Activated effector memory CD4-positive, alpha-beta T cell treated with anti-CD3 and anti-CD28 coated beads, Interleukin-2, amount 50 U/mL, for 16 hours (primary cell): ENCODE measurements at places on chromosomes 7 and 10.

DNA sequence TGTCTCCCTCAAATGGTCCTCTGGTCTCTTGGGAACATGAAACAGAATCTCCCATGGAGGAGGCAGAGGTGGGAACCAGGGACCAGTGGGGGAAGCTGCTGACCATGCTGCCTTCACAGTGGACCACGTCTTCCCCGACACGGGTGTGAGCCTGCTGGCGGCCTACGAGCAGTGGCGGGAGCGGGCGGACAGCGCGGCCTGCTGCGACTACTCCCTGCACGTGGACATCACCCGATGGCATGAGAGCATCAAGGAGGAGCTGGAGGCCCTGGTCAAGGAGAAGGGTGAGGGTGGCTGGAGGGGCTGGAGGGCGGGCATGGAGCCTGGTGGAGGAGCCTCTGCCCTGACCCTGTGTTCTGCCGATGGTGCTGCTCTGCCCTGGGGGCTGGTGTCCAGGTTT, 8.0 kb downstream of the DPYSL4 start:
- DNase-seq = no peak

GRCh38 chr10:116296291-116296721, 23.3 kb upstream of the GFRA1 start:
- DNase-seq = no peak

DNA sequence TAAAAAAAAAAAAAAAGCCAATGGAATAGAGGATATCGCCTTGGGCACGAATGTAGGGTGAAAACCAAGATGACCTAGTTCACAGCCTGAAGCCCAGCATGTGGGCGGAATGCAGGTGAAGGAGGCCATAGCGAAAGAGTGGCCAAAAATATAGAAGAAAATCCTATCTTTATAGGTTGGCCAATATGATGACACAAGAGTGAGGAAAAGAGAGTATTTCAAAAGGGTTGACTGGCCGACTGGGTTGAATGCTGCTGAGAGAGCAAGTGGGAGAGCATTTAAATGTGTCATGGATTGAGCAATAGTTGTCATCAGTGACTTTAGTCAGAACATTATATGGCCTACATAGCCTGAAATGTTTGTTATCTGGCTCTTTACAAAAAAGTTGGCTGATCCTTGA, 17.2 kb upstream of the GLI3 start:
- DNase-seq = no peak

DNA sequence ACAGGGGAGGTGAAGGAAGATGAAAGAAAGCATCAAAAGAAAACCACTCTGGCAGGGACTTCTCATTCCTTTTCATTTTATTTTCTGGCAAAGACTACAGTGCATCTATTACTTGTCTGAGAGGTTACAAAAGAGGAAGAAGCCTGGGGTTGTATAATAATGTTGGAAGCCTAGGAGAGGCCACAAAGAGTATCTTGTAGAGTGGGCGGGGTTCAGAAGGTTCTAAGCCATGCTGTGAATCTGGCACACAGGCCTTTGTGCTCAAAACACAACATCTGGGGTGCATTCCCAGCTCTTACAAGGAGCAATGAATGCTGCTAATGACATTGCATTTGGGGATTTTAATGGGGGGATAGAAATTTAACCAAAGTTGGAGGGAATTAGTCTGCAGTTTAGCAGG, 49.4 kb downstream of the MRPL32 start:
- DNase-seq = no peak

- DNase-seq = no peak
Observed at GRCh38 chr10:72186258-72186981, 29.4 kb upstream of the ANAPC16 start.

DNA sequence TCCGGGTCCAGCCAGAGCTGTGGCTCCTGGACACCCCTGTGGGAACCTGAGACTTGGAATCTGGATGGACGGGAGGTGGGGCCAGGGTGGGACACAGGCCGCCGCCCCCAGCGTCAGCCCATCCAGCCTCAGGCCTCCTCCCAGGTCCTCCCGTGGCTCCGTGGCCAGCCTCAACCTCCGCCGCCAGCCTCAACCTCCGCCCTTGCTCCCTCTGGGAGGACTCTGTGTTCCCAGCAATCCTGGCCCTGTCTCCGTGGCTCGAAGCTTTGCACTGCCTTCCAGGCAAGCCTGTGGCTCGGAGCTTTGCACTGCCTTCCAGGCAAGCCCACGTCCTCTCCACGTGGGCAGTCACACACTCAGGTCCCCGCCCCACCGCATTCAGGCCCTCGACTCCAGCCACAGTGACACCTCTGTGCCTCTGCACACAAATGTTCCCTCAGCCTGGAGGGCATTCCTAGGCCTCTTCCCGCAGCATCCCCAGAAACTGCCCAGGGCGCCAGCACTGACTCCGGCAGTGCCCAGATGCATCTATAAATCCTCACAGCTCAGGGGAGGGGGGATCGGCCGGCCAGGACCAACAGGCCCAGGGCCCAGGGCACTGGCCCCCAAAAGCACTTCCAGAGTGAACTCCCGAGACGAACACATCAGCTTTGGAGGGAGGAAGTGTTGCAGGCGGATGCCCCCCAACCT, 44.7 kb upstream of the PDGFA start:
- DNase-seq = no peak

DNA sequence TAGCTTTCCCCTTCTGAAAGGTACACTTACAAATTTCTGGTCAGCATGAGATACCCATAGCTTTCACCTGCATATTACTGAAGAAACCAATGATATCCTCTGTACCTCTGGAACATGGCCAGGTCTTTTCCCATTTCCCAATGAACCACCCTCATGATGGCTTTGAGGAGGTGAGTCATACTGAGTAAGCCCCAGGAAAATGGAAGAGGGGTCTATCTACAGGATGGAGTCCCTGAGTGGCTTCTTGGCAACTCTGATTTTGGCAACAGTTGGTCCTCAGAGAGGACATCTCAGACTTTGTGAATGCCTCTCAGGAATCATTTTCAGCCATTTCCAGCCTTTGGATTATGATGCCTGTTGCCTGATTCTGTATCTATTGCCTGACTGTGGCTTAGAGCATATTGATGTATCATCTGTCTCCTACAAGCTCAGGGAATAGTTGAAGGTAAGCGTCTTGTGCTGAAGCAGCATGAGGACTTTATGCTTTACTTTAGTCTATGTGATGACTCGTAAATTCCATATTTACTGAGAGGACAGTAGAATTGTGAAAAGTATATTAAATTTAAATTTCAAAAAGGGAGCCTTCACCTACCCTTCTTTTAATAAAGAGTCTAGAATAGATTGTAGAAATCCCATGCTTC, 84.7 kb upstream of the DKK1 start:
- no peak for DNase-seq

GRCh38 chr7:70520611-70521010, 611.3 kb upstream of the GALNT17 start:
- no peak for DNase-seq

- peak; percentile 48 for DNase-seq
Observed at GRCh38 chr10:49175587-49176309, 12.4 kb downstream of the TMEM273 start.

GRCh38 chr7:18703685-18704084, 208.1 kb downstream of the HDAC9 start:
- no peak for DNase-seq

DNA sequence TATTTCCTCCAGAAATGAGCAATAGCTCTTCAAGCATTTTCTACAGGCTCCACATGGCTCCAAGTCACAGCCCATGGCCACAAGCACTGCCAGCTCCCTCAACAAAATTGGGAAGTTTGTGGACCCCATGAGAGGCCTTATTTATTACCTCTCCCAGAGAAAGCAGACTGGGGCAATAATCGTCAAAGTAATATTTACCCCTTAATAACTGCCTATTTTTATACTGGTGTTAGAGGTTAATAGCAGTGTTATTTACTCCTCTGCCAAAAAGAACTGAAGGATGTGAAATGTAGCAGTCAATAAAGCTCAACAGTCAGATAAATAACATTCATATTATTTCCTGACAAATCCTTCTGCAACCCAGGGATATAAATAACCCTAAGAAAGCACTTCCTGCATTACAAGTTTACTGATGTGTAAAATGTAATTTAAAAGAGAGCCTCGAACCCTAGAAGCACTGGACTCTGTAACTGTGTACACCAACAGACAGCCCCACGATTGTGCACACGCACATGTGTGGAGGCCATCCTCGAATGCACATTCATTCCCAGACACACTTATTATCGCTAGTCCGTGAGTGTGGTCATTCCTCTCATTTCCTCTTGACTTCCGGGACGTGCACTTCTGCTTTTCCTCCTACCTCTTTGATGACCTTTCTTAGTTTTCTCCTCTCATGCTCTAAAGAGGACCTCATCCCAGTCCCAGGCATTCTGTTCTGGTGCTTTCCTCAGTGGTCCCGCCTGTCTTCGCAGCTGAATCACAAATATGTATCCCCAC, 157.4 kb downstream of the EVX1 start:
- DNase-seq = no peak

DNA sequence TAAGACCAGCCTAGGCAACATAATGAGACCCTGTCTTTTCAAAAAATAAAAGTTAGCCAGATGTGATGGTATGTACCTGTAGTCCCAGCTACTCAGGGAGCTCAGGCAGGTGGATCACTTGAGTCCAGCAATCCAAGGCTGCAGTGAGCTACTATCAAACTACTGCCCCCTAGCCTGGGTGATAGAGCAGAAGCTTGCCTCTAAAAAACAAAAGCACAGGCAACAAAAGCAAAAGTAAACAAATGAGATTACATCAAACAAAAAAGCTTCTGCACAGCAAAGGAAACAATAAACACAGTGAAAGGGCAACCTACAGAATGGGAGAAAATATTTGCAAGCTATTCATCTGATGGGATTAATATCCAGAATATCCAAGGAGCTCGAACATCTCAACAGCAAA, 65.4 kb downstream of the FANK1 start:
- no peak for DNase-seq

DNA sequence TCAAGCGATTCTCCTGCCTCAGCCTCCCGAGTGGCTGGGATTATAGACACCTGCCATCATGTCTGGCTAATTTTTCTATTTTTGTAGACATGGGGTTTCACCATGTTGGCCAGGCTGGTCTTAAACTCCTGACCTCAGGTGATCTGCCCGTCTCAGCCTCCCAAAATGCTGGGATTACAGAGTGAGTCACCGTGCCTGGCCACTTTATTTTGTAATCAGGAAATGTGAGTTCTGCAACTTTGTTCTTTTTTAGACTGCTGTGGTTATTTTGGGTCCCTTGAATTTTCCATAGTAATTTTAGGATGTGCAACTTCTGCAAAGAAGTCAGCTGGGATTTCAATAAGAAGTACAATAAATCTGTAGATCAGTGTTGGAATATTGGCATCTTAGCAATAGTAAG, 96.8 kb downstream of the CYTH3 start:
- no peak for DNase-seq

- peak; percentile 45 for DNase-seq
Observed at GRCh38 chr10:86960863-86961434, 2.5 kb downstream of the SNCG start.

GRCh38 chr10:44775402-44775741, 135.8 kb upstream of the TMEM72 start:
- no peak for DNase-seq

- no peak for DNase-seq
Observed at GRCh38 chr10:113279262-113279661, 273.6 kb upstream of the HABP2 start.

DNA sequence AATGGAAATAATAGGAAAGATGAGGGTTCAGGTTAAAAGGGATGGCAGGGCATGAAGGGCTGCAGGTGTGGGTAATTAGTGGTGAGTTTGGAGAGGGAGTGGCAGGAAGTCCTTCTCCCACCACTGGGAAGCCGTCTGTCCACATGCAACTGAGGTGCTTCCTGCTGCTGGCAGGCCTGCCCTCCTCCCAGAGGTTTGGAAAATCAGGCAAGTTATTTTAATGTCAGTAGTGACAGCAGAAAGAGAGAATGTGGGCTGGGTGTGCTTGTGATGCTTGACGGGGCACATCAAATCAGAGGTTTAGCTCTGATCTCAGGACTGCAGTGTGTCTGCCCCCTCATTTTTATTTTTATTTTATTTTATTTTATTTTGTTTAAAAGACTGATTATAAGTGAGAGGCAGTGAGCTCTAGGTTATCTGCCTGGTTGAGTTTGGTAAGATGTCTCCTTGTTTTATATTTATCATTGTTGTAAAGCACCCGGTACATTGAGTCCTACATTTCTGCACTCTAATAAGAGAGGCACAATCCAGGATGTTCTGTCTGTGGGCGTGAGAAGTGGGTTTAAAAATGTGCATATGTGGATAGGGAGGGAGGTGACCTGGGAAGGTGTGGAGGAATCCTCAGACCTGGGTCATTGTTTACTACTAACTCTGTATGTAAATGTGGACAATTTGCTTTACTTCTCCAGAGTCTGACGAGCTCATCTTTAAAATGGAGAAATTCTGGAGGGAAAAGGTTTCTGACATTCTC, 504.4 kb downstream of the LRMDA start:
- DNase-seq = no peak

DNA sequence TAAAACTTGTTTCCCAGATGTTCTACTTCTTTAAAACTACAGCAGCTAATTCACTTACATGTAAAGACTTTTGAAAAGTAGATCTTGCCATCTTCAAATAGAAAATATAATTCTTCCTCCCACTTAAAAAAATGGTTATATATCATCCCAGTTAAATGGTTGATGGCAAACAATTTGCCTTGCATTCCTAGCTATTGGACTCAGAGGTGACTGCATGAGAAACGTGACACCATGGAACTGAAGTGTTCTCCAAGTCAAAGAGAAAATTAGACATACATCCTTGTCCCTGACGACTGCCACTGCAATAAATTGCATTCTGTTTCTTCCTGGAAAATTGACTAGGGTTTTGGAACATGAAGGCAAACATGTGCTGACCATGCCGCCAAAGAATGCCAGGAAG, 95.0 kb upstream of the POM121L12 start:
- no peak for DNase-seq

DNA sequence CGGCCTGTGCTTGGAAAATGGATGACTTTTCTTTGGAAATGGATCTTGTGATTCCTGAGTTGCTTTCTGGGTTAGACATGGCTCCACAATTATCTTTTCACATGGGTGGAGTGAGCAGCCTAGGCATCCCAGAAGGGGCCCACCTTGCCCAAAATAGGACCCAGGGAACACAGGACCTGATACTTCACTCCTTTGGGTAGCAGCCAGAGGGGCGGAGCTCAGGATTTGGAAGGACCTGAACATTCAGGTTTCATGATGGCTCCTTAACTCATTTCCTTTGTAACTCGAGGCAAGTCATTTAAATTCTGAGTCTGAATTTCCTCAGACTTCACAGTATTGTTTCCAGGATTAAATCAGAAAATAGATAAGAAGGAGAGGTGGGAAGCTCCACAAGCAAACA, 178.3 kb upstream of the ZMIZ1 start:
- DNase-seq = peak; percentile 21
